ENCODE measurements at places on chromosomes 13 and 19.
A peak's percentile ranks its signal among the peaks of the same experiment; 100 is the strongest.

- DNase-seq, result no peak
Measured at GRCh38 chr19:53509845-53510244, 28.1 kb upstream of the ZNF331 start.

- DNase-seq, result no peak
Measured at GRCh38 chr13:21871382-21871781, 200.5 kb downstream of the FGF9 start.

DNA sequence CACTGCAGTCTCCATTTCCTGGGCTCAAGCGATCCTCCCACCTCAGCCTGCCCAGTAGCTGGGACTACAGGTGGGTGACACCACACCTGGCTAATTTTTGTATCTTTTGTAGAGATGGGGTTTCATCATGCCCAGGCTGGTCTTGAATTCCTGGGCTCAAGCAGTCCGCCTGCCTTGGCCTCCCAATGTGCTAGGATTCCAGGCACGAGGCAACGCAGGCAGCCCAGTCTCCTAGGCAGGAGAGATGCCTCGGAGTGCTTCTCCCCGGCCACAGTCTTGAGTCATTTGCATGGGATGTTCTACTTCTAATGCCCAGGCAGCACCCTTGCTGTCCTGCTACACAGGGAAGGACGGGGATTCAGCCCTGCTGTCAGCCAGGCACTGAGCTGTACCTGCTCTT lies 8.7 kb downstream of the MICOS13 start:
- no peak for DNase-seq

- no peak for DNase-seq
Measured at GRCh38 chr13:77991003-77991402, 72.4 kb upstream of the EDNRB start.

DNA sequence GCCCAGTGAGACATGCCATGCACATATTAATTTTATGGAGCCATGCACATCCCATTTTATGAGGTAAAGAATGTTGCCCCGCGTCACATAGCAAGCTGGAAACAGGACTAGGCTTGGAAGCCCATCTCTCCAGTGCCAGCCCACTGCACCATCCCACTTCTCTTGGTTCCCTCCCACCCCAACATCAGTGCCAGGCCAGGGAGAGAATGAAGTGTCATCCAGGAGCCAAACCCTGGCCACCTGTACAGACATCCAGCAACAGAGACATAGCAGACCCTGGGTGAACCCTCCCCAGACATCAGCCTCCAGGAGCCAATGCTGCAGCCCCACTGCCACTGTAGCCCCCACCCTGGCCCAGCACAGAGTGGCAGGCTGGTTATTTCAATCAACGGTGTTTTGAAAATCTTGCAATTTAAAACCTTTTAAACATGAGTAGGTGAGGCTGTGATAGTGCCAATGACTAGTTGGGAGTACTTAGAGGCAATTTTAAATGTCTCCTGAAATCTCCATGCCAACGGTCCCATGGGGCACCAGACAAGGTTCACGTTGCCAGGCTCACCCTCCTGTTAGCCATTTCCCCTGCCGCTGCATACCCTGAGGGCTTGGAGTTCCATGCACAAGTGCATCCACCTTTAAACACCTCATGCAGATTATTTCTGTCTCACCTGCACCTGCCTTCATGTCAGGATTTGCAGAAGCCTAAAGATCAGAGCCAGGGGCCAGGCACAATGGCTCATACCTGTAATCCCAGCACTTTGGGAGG lies 34.7 kb downstream of the VSTM2B start:
- no peak for DNase-seq

GRCh38 chr13:49443357-49443703 lies 534 bp downstream of the CAB39L start:
- no peak for DNase-seq

DNA sequence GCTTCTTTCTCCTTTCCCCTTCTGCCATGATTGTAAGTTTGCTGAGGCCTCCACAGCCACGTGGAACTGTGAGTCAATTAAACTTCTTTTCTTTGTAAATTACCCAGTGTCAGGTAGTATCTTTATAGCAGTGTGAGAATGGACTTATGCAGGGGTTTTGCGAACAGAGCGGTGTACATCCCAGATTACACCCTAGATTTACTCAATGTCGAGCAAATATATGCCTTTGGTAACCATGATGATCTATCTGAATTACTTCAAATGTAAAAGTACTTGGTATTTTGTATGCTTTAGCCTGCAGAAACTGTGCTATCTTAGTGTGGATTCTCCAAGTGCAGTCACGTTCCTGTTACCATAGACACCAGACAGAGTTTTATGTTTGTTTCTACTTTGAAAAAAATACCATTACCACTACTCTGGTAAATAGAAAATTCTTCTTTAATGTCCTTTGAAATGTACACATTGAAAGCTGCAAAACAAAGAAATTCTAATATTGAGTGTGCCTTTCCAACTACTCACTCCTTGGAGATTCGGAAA lies 510.4 kb upstream of the ARGLU1 start:
- DNase-seq, result no peak

GRCh38 chr13:85995788-85996418 lies 196.7 kb upstream of the SLITRK6 start:
- DNase-seq, result no peak

GRCh38 chr19:3692141-3693024 lies 7.9 kb downstream of the PIP5K1C start:
- DNase-seq, result peak; percentile 51

DNA sequence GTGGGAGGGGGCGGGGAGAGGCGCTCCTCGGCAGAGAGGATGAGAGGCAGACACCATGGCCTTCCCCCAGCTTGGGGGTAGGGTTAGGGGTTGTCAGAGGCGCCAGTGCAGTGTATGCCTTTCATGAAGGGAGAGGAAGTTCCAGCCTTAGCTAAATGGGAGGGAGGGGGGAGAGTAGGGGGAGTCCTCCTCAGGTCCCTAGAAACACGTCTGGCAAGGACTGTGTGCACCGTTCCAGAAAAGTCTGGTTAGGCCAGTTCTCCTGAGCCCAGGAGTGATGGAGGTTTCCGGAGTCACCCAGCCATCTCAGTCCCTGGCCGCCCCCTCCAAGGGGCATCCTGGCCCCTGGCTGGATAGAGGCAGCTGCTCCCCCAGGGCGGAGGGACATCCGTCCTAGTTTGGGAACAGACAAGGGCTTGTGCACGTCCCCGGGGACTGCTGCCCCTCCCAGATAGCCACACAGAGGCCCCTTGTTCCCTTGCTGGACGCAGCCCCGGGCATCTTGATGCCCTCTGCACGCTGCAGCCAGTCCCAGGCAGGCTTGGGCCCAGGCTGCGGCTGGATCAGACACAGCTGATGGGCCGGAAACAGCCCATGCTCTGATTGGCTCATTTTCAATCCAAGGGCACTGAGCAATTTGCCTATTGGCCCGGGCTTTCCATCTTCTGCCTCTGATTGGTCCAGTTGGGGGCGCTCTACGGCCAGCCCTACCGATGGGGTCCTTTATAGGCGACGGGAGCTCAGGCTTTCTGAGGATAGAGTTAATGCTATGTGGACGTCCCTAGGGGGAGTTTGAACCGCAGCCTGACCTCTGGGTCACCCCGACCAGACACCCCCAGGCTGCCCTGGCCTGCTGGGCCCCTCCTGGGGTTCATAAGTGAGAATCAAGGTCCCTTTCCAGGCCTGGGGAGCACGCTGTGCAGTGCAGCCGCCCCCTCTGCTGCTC lies 3.8 kb downstream of the S1PR2 start:
- no peak for DNase-seq

DNA sequence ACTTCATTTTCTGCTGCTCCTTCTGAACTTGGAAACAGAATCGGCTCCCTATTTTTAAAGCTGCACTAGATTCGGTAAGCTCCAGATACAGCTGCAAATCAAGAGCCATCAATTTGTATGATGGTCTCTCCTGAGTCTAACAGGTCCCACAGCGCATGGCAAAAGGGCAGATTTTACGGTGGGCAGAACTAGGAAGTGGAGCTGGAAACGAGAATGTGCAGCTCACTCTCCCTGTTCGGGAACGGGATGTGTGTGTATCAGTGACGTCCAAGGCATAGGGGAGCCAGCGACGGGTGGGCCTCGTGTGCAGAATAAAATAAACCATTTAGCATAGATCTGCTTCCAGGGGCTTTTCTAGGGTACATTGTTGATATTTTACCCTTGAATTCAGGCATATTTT lies 74.2 kb downstream of the COL4A1 start:
- DNase-seq, result no peak

- no peak for DNase-seq
Measured at GRCh38 chr13:78256484-78256883, 337.9 kb upstream of the EDNRB start.

DNA sequence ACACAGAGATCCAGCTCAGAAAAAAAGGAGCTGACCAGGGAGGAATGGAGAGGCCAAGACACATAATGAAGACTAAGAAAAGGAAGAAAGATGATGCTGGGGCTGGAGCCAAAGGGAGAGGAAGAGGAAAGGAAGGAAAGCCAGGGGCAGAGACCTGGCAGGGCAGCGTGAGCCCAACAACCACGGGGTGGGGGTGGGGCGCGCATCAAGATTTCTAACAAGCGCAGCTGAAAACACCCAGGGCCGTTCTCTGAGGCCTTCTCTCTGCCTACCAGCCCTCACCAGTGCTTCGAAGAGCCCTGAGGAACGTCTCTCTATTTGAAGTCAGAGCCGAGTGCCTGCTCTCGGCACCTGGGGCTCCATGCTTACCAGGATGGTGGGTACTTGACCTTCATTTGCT lies 23.6 kb upstream of the POU2F2 start:
- no peak for DNase-seq

GRCh38 chr13:99703908-99704307 lies 202.6 kb downstream of the TM9SF2 start:
- DNase-seq, result no peak

GRCh38 chr19:45402298-45403061 lies 2.4 kb downstream of the PPP1R13L start:
- DNase-seq, result peak; percentile 15

GRCh38 chr13:44854313-44855060 lies 134.8 kb downstream of the NUFIP1 start:
- DNase-seq, result no peak

DNA sequence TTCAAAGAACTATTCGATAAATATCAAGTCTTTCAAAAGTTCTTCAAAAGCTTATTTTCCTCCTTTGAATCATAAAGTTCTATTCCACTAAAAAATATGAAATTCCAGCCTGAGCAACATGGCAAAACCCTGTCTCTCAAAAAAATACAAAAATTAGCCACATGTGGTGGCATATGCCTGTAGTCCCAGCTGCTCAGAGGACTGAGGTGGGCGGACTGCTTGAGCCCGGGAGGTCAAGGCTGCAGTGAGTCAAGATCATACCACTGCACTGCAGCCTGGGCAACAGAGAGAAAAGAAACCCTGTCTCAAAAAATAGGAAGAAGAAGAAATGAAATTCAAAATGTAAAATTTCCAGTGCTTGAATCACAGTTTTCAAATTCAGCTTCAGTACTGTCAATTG lies 24.6 kb downstream of the CAB39L start:
- DNase-seq, result no peak

- DNase-seq, result no peak
Measured at GRCh38 chr13:91072486-91072885, 275.0 kb upstream of the MIR17HG start.

DNA sequence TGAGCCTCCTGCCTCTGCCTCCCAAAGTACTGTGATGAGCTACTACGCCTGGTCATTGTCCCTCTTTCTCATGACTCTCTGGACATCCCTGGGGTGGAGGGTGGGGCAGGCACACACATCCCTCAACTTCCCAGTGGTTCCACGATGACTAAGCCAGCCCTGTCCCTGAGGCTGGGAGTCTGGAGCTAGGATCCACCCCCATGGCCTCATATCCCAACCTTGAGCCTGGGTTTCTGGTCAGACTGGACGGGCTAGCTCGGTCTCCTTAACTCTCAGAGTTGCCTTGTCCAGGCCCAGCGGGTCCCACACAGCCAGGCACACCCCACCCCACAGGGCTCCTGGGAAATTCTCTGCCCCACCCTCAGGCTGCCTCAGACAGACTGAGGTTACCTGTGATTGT lies 19.6 kb downstream of the IER2 start:
- DNase-seq, result no peak

GRCh38 chr13:35988648-35989081 lies 142.5 kb downstream of the DCLK1 start:
- DNase-seq, result no peak

- DNase-seq, result peak; percentile 47
Measured at GRCh38 chr13:91346850-91347201, 661 bp upstream of the MIR17HG start.

GRCh38 chr19:524062-524674 lies 7.4 kb upstream of the CDC34 start:
- no peak for DNase-seq

DNA sequence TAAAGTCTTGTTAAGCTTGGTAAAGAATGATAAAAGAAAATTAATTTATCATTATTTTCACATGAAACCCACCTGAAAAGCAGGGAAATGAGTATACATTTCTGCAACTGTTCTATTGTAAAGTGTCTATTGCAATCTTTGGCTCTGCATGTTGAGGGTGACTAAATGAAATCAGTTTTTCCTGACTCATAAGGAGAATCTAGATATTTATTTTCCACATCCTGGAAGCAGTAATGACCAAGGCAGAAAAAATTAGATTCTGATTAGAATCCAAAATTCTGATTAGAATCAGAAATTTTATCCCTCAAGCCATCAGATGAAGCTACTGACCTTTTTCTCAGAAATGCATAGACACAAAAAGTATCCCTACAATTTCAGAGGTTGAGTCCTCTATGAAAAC lies 178.4 kb downstream of the MYO16 start:
- DNase-seq, result no peak

DNA sequence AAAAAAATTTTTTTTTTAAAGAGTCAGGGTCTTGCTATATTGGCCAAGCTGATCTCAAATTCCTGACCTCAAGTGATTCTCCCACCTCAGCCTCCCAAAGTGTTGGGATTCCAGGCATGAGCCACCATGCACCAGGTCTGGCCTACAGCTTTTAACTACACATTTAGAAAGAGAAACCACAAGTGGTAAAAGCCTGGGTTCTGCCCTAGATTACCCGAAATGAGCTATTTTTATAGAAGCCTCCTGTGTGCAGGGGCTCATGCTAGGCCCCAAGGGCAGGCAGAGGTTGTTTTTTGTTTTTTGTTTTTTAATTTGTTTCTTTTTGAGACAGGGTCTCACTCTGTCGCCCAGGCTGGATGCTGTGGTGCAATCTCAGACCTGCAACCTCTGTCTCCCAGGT lies 14.0 kb upstream of the MYADM start:
- DNase-seq, result peak; percentile 16

DNA sequence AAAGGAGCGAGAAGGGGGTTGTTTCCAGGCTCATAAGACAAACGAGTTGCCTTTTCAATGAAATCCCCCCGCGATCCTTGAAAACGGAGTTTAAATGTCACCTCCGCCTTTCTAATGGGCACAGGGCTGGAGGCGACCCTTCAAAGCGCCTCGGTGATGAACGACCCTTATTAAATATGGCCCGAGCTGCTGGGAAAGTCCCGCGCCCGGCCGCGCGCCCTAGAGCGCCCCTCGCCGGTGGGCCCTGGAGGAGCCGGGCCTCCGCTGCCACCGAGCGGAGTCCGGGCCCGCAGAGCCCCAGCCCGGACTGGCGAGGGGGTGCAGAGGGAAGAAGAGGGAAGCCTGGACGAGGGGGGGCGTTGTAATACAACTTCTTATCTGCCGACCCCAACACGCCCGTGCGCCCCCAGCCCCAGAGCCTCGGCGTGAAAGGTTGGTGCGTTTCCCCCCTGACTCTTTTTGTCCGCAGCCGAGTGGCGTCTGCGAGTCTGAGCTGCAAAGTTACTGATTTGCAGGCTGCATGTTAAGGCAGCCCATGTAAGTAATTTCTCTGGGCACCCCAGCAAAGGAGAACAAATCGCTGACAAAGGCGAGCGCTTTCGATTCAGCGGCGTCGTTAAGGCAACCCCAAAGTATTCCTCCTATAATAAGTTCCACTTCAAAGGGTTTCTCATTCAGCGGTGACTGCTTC lies 11.9 kb downstream of the ZIC5 start:
- no peak for DNase-seq

- no peak for DNase-seq
Measured at GRCh38 chr13:79884890-79885289, 403.9 kb downstream of the NDFIP2 start.

Measured in CD4-positive, alpha-beta T cell treated with Interleukin-17A for 1 hour (primary cell).